ENCODE measurements at places on chromosomes 5 and 9.

DNA sequence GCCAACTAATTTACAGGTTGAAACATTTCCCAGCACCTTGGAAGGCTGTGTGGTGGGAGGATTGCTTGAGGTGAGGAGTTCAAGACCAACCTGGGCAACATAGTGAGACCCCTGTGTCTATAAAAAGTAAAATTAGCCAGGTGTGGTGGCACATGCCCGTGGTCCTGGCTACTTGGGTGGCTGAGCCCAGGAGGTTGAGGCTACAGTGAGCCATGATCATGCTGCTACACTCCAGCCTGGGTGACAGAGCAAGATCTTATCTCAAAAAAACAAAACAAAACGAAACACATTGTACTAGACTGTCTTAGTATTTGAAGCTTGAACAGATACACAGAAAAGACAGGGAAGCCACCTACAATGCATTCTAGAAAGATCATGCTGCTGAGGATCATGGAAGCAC lies 2.8 kb upstream of the HSDL2 start:
- DNase-seq, result no peak

DNA sequence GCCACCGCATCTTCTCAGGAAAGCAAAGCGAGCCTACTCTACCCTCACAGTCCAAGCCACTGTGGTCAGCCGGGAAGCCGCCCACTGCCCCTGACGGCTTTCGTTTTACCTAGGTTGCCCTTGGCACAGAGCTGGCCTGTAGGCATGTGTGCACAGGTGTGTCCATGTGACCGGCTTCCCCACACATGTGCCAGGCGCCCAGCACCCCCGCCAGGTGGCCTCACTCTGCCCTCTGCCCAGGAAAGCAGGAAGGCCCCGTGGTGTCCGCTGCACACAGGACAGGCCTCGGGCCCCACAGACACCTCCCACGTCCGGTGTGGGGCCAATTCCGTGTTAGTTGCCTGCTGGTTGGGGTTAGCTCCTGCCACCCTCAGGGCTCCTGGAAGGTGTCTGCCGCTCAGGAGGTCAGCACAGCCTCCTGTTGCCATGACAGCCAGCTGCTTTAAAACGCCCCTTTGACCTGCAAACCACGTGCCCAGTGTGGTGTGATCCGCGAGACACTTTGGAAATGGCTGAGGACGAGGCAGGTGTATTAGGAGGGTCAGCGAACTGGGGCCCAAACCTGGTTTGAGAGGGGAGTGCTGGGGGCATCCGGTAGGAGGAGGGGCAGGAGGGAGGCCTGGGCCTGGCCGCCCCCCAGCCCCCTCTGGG lies 28.7 kb downstream of the TPPP start:
- DNase-seq, result no peak

DNA sequence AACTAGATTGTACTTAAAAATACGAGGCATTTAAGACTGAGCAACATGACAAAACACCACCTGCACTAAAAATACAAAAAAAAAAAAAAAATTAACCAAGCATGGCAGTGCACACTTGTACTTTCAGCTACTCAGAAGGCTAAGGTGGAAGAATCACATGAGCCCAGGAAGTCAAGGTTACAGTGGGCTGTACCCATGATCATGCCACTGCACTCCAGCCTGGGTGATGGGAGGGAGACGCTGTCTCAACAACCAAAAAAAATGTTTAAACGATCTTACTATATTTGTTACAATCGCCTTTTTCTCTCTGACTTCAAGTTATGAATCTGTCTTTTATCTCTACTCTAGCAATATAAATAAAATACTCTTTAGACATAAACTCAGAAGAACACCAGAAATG lies 1454.3 kb downstream of the MAT2B start:
- no peak for DNase-seq

GRCh38 chr9:111433082-111433481 lies 51.1 kb downstream of the ECPAS start:
- DNase-seq, result no peak

DNA sequence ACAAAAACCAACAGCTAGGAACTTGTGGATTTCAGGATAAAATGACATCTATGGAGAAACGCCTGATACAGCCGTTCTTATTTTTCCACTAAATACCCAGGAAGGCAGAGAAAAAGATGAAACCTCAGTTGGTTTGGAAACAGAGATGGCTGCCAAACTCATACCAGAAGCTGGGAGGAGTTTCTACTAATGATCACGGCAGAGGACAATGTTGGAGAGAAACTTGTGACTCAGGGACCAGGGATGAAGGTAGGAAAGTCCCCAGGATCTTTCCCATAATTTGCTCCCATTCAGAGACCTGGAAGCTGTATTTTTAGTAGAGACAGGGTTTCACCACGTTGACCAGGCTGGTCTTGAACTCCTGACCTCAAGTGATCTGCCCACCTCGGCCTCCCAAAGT lies 187.1 kb upstream of the IER5L start:
- no peak for DNase-seq

GRCh38 chr5:3325972-3326840 lies 269.4 kb upstream of the IRX1 start:
- no peak for DNase-seq

GRCh38 chr5:61905613-61906012 lies 400.4 kb upstream of the KIF2A start:
- DNase-seq, result no peak

DNA sequence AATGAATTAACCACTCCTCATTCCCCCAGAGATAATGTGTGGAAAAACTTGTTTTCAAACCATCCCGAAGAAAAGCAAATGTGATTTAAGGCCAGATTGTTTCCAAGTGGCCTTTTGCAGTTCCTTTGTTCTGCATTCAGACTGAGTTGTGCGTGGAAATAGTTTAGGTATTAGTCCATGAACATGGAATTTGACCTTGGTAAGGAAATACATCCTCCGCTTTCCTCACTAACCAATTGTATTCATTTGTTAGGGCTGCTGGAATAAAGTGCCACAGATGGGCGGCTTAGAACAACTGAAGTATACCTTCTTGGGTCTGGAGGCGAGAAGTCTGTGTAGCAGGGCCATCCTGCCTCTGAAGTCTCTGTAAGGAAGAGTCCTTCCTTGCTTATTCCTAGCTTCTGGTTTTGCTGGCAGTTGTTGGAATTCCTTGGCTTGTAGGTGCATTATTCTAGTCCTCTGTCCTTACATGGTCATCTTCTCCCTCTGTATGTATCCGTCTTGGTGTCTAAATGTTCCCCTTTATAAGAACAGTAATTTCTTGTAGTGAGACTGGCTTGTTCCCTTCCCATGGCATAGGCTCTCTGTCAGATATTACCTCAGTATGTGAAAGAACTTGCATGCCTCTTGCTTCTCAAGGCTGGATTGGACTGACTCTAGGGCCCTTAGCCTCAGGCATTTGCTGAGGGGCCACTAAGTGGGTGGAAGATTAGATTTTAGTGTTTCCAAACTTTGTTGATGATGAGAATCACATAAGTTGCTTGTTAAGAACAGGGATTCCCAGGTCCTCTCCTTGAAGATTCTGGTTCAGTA lies 53.9 kb downstream of the RAI14 start:
- no peak for DNase-seq

- DNase-seq, result no peak
Observed at GRCh38 chr5:153991168-153991567, 47.5 kb downstream of the FAM114A2 start.

DNA sequence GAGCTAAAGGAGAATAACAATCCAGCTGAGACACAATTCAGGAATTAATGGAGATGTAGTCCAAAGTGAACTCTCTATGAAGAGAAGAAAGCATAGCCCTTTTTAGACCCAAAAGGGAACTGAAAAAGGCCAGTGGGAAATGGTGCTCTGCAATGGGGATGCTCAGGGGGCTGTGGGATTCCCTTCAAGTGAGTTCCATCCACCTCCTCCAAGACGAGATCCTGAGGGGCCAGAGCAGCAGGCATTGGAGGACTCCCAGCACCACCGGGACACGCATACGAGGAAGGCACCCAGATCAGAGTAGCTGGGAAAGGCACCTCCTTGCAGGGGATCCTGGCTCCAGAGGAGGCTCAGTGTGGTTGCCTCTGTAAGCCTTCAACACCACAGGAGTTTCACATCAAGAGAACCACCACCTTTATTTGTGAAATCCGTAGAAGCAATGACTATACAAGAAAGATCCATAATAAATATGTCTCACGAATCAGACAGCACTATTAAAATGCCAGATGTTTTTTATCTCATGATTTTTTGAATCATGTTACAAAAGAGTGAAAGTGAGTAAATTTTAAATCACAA lies 288.2 kb downstream of the MED10 start:
- DNase-seq, result no peak

GRCh38 chr5:143484601-143485000 lies 81.1 kb upstream of the NR3C1 start:
- DNase-seq, result no peak

- DNase-seq, result no peak
Observed at GRCh38 chr9:127021664-127022363, 100.6 kb downstream of the ANGPTL2 start.

DNA sequence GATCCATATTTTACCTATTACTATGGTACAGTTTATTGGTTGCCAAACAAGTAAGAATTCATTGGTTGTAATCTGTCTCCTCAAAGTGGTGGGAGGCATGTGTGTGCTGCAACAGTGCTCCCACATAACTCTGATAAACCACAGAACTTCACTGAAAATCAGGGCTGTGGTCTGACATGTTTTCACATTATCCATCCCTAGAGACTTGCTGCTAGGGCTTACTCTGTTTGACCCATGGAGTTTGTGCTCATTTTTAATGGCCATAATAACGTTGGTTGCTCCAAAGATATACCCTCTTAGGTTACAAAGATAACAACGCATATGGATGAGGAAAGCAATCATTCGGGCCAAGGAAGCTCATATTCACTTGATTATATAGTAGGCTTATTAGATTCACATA lies 37.0 kb downstream of the HACD4 start:
- DNase-seq, result no peak

DNA sequence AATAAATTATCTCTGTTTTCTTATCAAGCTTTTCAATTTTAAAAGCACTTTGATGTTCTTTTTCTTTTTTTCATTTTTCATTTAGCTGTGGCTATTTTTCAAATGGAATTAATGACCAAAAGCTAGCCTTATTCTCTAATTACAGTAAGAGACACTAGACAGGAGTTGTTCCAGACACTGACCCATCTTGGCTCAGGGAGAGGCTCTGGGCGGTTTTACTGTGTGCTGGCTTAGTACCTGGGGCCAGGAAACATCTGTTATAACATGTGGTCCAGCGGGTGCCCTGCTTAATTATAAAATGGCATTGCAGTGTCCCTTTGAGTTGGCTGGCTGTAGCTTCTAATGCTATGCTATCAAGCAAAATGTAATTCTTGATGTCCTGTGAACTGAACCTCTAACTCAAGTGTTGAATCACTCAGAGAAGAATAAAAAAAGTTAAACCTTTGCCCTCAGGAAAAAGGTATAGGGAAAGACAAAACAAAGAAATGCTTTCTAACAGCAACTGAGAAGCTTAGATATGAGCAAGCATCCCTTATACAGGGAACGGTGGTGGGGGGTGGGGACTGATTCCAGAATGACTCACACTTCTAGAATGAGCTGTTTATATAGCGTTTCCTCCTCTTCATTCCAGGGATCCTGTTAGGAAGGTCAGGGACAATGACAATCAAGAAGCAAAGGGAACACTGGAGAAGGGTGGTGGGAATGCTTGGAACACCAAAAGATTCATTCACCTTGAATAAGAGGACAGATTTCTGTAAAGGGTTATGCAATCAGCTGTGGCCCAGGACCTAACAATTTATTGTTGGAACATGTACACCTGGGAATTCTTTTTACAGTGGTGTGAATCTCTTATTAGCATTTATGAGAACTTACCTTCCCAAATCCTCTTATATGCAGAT lies 58.7 kb upstream of the NFIB start:
- peak; percentile 15 for DNase-seq

GRCh38 chr5:159422361-159422760 lies 92.1 kb upstream of the IL12B start:
- DNase-seq, result no peak

DNA sequence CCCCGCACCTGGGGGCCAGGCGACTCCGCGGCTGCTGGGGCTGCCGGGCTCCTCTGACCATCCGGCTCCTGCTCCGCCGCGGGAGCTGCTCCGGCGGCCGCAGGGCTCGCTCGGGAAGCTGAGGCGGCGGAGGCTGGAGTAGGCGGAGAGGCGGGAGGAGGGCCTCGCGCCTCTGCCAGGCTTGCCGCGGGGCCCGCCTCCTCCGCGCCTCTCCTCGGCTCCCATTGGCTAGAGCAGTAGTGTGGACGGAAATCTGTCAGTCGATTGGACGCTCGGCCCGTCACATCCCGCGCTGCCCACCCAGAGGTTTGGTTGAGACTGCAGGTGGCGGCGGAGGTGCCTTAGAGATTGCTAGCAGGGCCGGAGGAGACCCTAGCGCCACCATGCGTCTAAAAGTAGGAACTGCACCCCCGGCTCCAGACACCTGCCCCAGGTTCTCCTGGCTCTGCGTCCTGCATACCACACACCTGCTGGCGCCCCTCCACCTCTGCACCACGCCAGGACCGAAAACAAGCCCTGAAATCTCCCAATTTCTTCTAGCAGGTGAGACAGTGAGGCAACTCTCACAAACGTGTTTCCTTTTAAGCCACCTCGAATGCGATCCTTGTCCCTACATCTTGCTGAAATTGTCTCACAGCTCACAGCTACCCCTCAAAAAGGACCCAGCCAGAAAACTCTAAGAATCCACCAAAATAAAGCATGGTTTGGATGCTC lies at the start of gene SCAI:
Gene SCAI (minus strand): TSS at position 152 of the 714 bp plus-strand sequence. CDS start 91 bp downstream, at position 61.
- peak; percentile 99 for DNase-seq

DNA sequence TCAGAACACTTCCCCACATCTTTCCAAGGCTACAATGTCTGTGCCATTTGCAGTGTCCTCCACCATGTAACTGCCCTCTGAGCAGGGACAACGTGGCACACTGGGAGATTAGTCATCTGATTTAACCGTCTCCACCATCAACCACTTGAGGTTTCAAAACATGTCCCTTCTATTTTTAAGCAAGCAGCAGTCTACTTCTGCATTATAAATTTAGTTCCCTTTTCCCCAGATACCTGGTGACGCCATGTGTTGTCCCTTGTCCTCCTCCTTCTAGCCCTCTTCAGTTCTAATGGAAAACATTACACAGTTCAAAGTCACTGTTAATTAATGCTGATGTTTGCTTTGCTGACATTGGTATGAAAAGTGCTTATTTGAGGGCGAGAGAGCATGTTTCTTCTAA lies 52.8 kb downstream of the ATP10B start:
- no peak for DNase-seq

DNA sequence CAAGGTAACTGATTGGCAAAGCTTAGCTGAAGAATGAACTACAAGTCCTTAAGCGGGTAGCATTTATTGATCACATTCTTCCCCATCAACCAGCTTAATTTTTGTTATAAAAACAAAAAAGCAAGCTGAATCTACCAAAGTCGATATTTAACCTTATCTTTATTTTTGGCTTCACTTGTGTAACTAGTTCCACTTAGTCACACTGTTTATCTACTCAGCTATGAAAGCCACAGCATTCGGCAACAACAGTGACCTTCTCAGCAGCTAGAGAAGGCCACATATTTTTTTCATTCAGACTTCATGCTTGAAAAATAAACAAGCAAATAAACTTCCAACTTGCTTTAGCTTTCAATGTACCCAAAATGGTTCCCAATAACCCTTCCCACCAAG lies 69.4 kb downstream of the KLHL3 start:
- no peak for DNase-seq

GRCh38 chr9:88418025-88418424 lies 29.8 kb downstream of the SPIN1 start:
- DNase-seq, result no peak
